ENCODE measurements at places on chromosomes 5 and 9. TPM values are rescaled to one million over a fixed set of nuclear protein-coding genes. Genes with fewer than 3 reads are reported as not detected.

Gene WHRN
- 2.2 TPM for total RNA-seq

Gene SLC6A18
- not detected for total RNA-seq

Gene KIF12
- 3.3 TPM for total RNA-seq

Gene CCDC152
- 0.13 TPM for total RNA-seq

Gene GMCL2
- not detected for total RNA-seq

DNA sequence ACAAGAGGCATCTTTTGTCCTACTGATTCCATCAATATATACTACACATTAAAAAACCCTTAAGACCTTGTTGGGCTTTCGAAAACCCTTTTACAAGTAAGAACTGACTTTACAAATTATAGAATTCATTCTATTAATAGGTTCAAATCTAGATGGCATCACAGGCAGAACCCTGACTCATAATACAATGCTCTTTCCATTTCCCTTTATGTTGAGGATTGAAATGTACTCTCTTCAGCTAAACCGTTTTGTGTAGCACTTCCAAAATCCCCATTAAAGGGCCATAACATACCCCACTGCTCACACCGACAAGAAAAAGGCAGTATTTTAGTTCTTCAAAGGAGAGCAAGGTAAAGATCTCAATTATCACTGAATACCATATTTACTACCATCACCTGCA is 11.2 kb downstream of the CSNK1A1 start:
- DNase-seq: no peak

- DNase-seq: no peak
Measured at GRCh38 chr5:148414833-148415232, 31.1 kb downstream of the FBXO38 start.

DNA sequence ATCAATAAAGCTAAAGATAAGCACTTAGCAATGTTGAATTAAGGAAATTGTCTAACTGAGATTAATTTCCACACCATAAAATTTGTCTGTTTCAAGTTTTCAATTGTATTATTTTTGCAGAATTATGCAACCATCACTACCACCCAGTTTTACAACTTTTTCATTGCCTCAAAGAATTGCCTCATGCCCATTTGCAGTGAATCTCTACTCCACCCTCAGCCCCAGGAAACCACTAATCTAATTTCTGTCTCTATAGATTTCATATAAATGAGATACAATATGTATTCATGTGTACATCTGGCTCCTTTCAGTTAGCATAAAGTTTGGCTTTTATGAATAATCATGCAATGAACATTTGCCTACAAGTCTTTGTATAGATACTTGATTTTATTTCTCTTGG is 72.9 kb downstream of the PTCD2 start:
- DNase-seq: no peak
